ENCODE measurements at places on chromosomes 4 and X.

- DNase-seq = no peak
Observed at GRCh38 chr4:72629540-72629939, 60.5 kb upstream of the ADAMTS3 start.

DNA sequence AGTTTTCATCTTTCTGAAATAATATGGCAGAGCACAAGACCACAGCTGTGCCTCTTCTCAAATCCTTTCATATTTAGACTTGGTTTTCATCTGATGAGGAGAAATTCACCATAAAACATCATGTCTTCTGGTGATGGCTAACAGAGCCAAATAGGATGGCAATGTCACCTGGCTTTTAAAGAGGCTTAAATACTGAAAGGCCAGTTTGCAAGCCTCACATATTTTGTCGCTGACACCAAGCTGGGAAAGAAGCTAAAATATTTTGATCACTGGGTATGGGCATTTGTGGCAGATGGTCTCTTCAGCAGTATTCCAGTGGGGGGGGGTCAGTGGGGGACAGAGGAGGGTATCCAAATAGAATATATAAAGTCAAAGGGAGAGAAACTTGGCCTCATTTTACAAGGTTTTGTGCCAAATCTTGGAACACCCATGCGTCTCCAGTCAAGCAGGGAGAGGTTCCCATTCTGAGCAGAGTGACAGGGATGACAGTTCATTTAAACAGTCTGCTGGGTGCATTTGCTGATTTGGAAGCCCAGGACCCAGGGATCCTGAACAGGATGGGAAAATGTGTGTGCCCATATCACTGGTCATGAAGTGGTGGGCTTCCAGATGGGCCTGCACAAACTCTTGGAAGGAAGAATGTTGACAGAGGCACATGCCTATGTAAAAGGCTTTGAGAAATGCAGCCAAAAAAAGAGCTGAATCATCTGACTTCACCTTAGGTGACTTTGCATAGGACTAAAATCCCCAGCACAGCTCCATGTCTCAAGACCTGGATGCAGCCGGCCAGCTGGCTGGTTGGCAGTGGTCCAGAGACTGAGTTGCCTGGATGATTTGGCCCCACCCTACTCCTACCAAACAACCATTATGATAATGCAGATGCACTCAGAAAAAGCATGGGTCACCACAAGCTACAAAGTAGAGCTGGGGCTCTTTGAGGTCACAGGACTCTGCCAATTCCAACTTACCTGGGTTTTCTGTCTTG, 484.4 kb upstream of the NR3C2 start:
- DNase-seq = no peak

DNA sequence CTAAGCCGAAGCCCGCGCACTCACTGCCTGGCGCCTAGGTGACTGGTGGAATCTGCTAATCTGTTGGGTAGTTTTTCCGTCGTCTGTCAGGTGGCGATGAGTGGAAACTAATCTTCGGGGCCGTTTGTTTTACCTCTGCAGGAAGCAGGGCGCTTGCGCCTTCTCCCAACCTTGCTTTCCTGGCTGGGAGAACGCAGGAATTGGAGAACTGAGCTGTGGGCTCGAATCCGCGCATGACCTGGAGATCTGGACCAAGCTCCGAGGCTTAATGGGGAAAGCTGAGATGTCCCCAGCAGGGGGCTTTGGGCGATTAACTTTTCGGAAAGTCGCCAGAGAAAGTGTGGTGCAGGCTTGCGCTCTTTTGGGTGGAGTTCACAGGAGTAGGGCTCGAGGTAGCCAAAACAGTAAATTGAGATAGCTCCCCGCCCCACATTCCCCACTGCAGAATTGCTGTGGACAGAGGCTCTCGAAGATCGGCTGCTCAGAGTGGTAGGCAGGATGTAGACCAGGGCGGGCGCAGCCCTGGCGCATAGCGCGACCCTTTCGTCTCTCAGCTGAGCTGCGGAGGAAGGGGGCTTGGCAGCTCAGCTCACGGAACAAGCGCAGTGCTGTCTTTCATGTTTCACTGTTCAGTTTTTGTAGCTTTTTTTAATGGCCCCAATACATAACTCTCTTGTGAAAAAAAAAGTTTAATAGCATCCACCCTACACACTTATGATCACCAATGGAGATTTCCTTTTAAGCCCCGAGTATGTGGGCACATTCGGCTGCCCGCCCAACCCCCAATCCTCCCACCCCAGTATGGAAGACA, 2.7 kb upstream of the FGF5 start:
- no peak for DNase-seq

DNA sequence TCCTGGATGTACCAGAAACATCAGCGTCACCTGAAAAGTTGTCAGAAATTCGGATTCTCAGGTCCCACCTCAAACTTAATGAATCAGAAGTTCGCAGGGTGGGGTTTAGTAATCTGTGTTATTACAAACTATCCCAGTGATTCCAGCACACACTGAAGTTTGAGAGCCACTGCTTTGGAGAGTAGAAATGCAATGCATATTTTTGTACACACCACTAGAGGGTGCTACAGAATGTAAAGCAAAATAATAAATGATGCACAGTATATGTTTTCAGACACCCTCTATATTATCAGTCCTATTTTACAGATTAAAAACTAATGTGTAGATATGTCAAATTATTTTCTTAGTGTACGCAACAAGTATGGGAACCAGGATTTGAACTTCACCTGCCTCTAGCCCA, 2.4 kb upstream of the MORF4L2 start:
- no peak for DNase-seq

GRCh38 chrX:24833695-24834094, 140.0 kb downstream of the POLA1 start:
- no peak for DNase-seq

DNA sequence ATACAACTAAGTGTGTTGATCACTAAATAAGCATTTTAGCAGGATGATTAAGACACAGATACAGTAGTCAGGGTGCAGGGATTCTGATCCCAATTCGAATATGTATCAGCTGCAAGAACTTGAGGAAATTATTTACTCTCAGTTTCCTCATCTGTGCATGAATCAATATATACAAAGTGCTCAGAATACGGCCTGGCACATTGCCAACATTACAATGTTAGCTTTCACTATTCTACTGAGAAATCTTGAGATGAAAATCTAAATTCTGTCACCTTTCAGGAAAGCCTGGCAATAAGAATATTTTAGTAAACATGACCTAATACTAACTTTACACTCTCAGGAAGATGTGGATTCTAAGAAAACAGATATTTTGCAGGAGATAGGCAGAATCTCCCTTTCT, 1001.6 kb upstream of the IGFBP7 start:
- no peak for DNase-seq

DNA sequence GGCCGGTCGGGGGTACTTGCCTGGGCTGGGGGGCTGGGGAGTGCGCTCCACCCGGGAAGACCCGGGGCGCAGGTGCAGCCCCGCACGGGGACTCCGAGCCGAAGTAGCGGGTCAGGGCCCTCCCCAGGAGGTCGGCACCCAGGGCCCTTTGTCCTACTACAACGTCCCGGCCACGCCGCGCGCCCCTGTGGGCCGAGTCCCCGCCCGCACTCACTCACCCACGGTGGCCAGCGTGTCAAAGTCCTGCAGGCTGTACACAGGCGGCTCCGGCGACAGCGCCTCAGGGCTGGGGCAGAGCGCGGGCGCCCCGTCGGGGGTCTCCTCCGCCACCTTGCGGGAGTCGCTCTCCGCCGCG, 602 bp downstream of the PRKX start:
- no peak for DNase-seq

DNA sequence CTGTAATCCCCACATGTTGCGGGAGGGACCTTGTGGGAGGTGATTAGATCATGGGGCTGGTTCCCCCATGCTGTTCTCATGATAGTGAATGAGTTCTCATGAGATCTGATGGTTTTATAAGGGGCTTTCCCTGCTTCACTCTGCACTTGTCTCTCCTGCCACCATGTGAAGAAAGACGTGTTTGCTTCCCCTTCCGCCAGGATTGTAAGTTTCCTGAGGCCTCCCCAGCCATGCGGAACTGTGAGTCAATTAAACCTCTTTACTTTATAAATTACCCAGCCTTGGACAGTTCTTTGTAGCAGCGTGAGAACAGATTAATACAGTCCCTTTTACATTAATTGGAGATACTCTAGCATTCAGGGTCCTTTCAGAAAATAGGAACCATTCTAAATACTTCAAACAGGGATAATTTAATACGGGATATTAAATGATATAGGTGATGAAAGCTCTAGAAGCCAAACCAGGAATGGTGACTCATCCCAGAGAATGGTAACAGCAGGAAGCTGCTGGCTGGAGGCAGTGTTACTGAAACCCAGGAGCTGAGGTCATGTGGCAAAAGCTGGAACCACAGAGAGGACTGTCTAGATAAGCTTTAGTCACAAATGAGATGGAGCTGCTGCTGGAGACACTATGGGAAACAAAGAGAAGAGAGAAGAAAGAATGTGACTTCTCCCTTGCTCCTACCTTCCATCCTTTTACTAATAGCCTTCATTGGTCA, 57.3 kb downstream of the GSTCD start:
- DNase-seq = peak; percentile 50

- DNase-seq = no peak
Observed at GRCh38 chrX:17020356-17020755, 73.9 kb downstream of the REPS2 start.

- DNase-seq = no peak
Observed at GRCh38 chr4:26319949-26320537, 771 bp upstream of the RBPJ start.

- no peak for DNase-seq
Observed at GRCh38 chrX:3066555-3066954, 25.3 kb downstream of the ARSF start.
